ENCODE measurements at places on chromosomes 2 and 18. TPM values are rescaled to one million over a fixed set of nuclear protein-coding genes. Genes with fewer than 3 reads are reported as not detected.

DNA sequence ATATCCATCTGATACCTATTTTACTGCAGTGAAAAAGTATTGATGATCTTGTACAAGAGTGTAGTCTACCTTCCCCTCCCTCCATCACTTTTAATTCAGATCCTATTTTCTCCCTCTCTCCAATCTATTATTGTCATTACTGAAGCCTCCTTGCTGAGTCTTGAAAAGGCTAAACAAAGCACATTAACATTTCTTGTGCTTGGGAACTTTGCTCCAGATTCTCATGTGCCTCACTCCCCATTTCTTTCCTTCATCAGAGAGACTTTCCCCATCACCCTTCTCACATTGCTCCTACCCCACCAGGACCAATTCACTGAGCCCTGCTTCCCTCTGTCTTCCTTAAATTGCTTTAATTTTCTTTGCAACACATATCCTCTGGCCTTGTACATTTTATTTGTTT lies 736.2 kb upstream of the GCFC2 start:
- no peaks in the 10 kb centered on the region for H3K4me1 ChIP-seq
- no peak for DNase-seq
- no peaks in the 10 kb centered on the region for H3K36me3 ChIP-seq
- H3K4me3 ChIP-seq = no peak overlapping the region
- no peaks in the 10 kb centered on the region for H3K27me3 ChIP-seq

DNA sequence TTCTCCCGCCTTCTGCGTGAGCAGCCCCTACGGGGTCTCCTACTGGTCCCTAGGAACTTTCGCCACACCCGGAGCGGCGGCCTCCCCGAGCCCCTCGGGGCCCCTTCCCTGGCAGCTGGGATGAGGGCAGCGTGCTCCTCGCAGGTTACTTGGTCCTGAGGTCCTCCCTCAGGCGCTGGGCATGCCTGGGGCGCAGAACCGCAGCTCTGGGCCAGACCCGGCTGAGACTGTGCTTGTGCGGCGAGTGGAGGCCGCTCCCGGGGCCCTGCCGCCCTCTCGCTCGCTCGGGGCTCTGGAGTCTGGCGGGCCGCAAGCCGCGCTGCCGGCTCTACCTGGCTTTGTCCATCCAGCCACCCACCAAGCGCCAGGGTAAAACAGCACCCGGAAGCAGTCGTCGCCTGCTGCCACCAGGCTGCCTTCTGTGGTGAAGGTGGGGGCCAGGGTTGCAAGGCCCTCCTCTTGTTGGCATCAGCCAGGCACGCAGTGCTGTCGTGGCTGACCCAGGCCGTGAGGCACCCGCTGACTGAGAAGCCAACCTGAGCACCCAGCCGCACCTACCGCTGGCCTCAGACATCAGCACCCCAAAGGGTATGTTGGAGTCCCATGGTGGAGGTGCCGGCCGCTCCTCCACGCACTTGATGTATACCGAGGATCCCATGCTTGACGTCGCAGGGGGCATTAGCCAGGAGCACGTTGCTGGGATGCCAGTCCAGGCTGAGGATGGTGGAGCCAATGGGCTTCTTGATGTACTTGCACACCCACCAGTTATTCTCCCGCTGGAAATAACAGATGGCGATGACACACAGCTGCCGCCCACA lies 46.1 kb upstream of the PTH2R start:
- no peak for DNase-seq
- H3K27me3 ChIP-seq = no peaks in the 10 kb centered on the region
- H3K4me3 ChIP-seq = no peak overlapping the region
- peaks cover 7% of the 10 kb centered on the region for H3K4me1 ChIP-seq
- no peak overlapping the region for H3K27ac ChIP-seq
- peaks cover 14% of the 10 kb centered on the region for H3K36me3 ChIP-seq

DNA sequence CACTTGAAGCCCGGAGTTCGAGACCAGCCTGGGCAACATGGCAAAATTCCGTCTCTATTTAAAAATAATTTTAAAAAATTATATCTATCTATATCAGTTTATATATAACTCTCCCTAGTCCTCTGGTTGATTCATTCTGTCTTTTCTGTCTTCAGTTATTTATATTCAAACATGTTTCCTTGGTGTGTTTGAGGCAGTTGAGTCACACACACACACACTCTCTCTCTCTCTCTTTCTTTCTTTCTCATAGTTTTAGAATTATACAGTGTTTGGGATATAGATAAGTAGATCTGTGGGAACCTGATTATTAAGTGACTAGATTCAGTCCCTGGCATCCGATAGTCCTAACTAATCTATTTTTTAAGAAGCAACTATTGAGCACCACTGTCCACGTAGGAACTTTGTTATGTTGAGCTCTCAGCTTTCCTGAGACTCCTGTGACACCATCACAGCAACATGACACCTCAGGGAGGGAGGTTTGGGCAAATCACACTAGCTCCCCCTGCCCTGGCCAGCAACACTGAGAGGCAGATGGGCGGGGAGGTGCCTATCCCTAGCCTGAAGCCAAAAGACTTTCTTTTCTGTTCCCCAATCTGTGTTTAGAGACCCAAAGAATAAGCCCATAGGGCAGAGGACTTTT lies 482.7 kb downstream of the DLGAP1 start:
- no peaks in the 10 kb centered on the region for H3K27me3 ChIP-seq
- no peaks in the 10 kb centered on the region for H3K36me3 ChIP-seq
- no peak for DNase-seq
- no peaks in the 10 kb centered on the region for H3K4me1 ChIP-seq

Gene MLPH
- not detected for total RNA-seq

DNA sequence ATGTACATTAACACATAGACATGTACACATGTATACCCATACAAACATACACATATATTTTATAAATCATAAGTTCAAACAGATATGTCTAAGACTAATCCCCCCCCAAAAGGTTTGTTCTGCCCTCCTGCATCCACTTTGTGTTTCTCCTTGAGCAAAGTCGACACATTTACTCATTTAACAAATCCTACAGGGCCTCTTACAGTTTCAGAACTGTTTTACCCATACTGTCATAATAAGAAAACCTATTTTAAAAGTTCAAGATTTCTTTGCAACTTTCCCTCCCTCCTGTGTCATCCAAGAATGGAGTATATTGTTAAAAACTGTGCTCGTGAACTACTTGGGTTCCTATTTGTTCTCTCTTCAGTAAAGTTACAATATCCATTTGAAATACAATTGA lies 166.7 kb downstream of the L3MBTL4 start:
- H3K36me3 ChIP-seq = no peaks in the 10 kb centered on the region
- DNase-seq = no peak
- H3K27ac ChIP-seq = no peak overlapping the region
- H3K4me1 ChIP-seq = no peaks in the 10 kb centered on the region

GRCh38 chr18:58190842-58191530 lies 147.0 kb downstream of the NEDD4L start:
- peaks cover 30% of the 10 kb centered on the region for H3K27me3 ChIP-seq
- H3K27ac ChIP-seq = no peak overlapping the region
- peaks cover 12% of the 10 kb centered on the region for H3K4me1 ChIP-seq
- H3K4me3 ChIP-seq = no peak overlapping the region

Gene STPG4
- not detected for total RNA-seq

GRCh38 chr18:62435435-62436031 lies 87.3 kb upstream of the ZCCHC2 start:
- H3K36me3 ChIP-seq = no peaks in the 10 kb centered on the region
- no peak overlapping the region for H3K4me3 ChIP-seq
- peaks cover 14% of the 10 kb centered on the region for H3K27me3 ChIP-seq
- no peak for DNase-seq
- no peaks in the 10 kb centered on the region for H3K4me1 ChIP-seq

DNA sequence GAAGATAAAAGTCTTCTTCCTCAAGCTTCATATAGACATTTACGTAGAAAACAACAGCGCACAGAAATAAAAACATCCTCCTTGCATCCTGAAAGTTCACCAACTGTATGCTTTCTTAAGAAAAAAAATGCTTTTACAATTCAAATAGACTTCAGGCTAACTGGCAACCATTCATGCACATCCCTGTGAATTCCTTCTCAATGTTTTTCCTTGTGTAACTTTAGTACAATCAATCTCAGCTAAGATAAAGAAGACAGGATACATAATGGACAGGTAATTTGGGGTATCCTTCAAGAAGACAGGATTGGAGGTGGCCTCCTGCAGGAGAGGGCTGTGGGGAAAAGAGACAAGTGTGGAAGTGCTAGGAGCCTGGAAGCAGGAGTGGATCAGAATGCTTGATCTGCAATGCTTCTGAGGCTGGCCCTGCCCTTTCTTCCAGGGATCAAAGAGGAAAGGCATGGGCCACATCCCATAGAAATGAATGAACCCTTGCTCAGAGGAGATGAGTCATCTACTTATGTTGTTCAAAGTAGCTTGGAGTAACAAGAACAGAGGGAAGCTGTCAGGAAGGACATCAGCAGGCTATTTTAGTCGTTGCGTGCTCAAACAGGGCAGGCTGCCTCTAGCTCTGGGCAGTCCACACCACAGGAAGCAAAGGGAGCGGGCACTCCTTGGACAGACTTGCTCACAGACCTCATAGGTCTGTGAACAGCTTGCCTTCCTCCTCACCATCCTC lies 126.6 kb downstream of the TMEM131 start:
- no peak for DNase-seq
- peaks cover 30% of the 10 kb centered on the region for H3K4me1 ChIP-seq
- peaks cover 5% of the 10 kb centered on the region for H3K36me3 ChIP-seq
- H3K27ac ChIP-seq = no peak overlapping the region
- H3K4me3 ChIP-seq = no peak overlapping the region

GRCh38 chr18:31439807-31440325 lies 7.7 kb upstream of the DSG3 start:
- H3K4me3 ChIP-seq = no peak overlapping the region
- no peaks in the 10 kb centered on the region for H3K4me1 ChIP-seq
- no peak overlapping the region for H3K27ac ChIP-seq
- DNase-seq = no peak

DNA sequence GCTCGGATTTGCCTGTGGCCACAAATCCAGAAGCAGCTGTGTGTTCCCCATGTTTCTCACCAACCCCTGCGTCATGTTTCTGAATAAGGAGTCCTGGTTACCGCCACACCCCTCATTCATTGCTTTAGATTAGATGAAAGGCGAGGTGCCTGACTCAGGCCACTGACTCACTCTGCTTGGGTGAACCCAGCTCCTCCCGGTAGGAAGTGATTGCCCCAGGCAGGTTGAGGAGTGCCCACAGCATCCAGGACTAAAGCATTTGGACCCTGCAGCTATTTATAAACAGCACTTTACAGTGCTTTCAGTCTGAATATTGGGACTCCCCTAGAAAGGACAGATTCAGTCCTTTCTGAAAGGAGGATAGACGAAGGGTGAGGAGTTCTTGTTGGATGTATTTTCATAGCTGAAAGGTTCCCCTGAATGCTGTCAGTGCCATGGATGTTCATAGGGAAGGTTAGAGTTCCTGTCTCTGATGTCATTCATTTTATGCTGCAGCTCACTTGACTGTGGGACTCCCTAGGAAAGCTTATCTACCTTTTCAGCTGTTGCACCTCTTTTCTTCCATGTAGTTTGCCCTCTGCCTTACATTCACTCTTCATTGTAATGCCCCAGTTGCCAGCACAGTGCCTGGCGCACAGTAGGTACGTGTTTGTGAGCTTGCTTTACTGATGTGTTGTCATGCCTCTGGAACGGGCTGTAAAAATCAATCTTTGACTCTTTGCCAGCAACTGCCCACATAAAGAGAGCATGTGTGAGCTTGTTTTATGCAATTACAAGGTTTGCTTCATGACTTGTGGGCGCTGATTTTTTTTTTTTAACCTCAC lies 14.9 kb downstream of the ITGA6 start:
- peaks cover 35% of the 10 kb centered on the region for H3K4me1 ChIP-seq
- H3K27ac ChIP-seq = no peak overlapping the region
- H3K36me3 ChIP-seq = no peaks in the 10 kb centered on the region

Gene MSTN
- total RNA-seq = not detected

GRCh38 chr2:174970092-174970491 lies 35.1 kb downstream of the CHN1 start:
- no peak overlapping the region for H3K4me3 ChIP-seq
- H3K27me3 ChIP-seq = no peaks in the 10 kb centered on the region
- no peaks in the 10 kb centered on the region for H3K36me3 ChIP-seq
- no peak for DNase-seq
- H3K4me1 ChIP-seq = peaks cover 25% of the 10 kb centered on the region

- no peak for DNase-seq
- H3K27me3 ChIP-seq = no peaks in the 10 kb centered on the region
- H3K4me3 ChIP-seq = no peak overlapping the region
These were observed 40.2 kb upstream of the ZNF638 start for GRCh38 chr2:71291398-71291797.

DNA sequence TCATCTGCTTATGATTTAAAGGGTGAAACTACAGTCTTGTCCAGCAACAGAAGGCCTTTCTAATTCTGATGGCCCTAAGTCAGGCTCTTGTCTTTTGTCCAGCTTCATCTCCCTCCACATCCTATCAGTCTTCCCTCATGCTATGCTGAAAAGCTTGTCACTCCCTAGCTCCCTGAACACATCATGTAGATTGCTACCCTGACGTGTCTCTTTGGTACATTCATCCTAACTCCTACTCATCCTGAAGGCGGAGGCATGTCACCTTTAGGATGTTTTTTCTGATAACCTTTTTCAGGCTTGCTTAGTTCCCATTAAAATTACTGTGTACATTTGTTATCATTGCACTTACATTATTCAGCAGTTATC lies 78.4 kb upstream of the ARL5A start:
- H3K27me3 ChIP-seq = peaks cover 4% of the 10 kb centered on the region
- DNase-seq = no peak
- no peaks in the 10 kb centered on the region for H3K4me1 ChIP-seq
- no peaks in the 10 kb centered on the region for H3K36me3 ChIP-seq
- no peak overlapping the region for H3K27ac ChIP-seq
- H3K4me3 ChIP-seq = no peak overlapping the region

Gene EMX1
- 0.50 TPM for total RNA-seq

Gene RNMT
- 37.8 TPM for total RNA-seq

DNA sequence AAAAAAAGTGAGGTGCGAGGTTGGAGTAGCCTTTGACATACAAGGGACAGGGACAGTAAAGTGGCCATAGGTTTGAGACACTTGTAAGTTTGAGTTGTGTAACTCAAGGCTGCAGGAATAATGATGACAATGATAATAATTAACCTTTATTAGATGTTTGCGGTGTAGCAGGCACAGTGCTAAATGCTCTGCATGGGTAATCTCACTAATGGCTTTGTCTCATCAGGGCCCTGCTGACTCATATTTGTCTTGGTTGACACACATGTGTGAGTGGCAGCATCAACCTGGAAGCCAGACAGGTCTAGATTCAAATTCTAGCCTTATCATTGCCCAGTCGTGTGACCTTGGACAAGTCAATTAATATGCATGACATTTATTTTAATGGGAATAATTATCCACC lies 126.2 kb downstream of the FSHR start:
- no peaks in the 10 kb centered on the region for H3K36me3 ChIP-seq
- no peak overlapping the region for H3K4me3 ChIP-seq
- H3K27ac ChIP-seq = no peak overlapping the region
- DNase-seq = no peak
- H3K4me1 ChIP-seq = no peaks in the 10 kb centered on the region

Gene CCDC68
- total RNA-seq = not detected

- peak overlapping the region; percentile 60 for H3K4me3 ChIP-seq
- H3K36me3 ChIP-seq = peaks cover 5% of the 10 kb centered on the region
- peak; percentile 53 for DNase-seq
- no peaks in the 10 kb centered on the region for H3K27me3 ChIP-seq
- peak overlapping the region; percentile 23 for H3K27ac ChIP-seq
These were observed 15.5 kb downstream of the HDLBP start for GRCh38 chr2:241300000-241300399.
